Renal cortical epithelial cell (primary cell): ENCODE measurements at places on chromosomes 7 and 10. TPM values are rescaled to one million over a fixed set of nuclear protein-coding genes. Genes with fewer than 3 reads are reported as not detected.
A peak's percentile ranks its signal among the peaks of the same experiment; 100 is the strongest.

The PRSS37 gene
- not detected in 2 replicates for total RNA-seq

The TAS2R4 gene
- total RNA-seq = 1.8 TPM in 1 of 2 replicates, not detected in the other

- DNase-seq = no peak
Measured at GRCh38 chr7:138581065-138581464, 120.1 kb downstream of the SVOPL start.

DNA sequence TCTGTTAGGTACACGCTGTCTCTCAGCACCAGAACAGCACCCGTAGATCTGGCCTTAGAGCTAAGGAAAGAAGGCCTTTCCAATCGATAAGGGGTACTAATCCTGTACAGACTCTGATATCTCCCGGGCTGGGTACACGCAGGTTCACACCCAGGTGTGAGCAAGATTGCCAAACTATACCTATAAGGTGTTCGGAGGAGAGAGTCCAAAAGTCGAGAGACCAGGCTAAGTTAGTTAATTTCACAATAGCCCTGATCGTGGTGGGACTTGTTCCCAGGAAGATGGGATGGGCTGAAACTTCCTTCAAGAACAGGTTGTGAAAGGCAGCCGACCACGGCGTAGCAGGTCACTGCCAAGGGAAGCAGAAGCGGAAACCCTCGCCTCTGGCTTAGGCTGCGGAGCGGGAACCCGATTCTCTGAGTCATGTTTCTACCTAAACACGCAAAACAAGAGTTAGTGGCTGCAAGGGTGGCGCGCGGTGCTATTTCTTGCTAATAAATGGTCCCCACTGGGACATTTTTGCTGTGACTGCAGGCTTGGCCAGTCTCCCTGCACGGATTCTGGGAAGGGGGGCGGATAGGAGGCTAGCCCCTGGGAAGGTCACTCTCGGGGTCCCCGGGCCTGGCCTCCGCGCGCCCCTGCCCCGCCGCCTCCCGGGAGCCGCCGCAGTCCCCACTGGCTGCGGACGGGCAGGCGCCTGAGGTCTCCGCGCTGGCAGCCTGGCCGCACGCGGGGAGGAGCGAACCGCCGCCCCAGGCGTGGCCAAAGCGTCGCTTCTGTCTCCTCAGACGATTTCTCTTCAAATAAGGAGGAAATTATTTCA, 75.4 kb upstream of the PDSS1 start:
- DNase-seq = peak; percentile 60

The ZNF488 gene
- total RNA-seq = 0.17 and 0.25 TPM in 2 replicates

The MUC12 gene
- total RNA-seq = not detected in 2 replicates

The MGMT gene
- 22.7 and 37.7 TPM in 2 replicates for total RNA-seq

DNA sequence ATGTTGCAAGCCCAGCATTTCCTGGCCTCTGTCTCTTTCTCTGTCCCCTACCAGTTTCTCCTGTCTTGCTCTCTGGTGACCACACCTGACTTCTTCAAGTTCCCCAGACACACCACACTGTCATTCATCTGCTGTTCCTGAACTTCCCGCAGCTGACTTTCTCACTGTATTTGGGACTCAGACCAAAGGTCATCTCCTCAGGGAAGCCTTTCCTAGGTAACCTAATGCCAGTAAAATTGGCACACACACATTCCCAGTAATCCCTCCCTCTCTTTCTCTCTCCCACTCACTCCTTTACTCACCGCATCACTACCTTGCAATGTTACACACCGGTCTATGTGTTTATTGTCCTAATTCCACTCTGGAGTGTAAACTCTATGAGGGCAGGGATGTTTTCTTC, 81.7 kb downstream of the ELMO1 start:
- DNase-seq = no peak

DNA sequence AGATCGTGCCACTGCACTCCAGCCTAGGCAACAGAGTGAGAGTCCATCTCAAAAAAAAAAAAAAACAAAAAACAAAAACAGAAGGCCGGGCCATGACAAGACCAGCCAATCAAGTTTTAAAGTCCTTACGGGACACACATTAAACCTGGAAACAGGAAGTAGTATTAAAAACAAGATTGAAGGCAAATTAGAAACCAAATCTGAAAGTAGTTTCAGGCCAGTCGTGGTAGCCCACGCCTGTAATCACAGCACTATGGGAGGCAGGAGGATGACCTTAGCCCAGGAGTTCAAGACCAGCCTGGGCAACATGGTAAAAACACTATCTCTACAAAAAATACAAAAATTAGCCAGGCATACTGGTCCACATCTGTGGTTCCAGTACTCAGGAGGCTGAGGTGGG, 18.1 kb downstream of the PSAP start:
- no peak for DNase-seq

- peak; percentile 72 for DNase-seq
Measured at GRCh38 chr7:106070201-106070551, 41.9 kb downstream of the SYPL1 start.

The CCM2 gene
- 52.2 and 69.3 TPM in 2 replicates for total RNA-seq

GRCh38 chr10:104735036-104735756, 94.1 kb downstream of the SORCS3 start:
- DNase-seq = no peak

DNA sequence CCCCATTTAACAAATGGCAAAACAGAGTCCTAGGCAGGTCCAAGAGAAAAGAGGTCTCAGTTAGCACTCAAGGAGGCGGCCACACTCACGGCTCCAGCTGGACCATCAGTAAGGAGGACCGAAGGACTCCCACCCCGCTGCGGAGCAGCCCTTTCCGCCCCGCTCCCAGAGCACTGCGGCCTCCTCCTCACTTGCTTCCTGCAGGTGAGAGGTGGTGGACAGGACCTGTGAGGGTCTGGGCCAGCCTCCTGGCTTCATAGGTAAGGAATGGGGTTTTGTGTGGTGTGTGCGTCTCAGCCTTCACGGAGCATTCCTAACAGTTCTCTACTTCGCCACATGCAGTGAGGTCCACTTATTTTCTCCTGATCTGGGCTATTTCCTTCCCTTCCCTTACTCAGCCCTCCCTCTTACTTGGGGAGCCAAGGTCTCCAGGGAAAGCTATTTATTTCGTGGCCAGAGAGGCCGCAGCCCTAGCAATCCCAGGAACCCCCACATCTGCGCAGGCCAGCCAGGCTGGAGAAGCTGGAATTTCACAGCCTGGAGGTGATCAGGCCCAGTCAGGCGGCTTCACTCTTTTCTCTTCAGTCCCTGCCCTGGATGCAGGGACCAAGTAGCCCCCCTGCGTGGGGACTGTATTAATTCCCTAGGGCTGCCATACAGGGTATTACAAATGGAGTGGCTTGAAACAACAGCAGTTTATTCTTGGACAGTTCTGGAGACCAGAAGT, 45.9 kb downstream of the ZNF783 start:
- DNase-seq = no peak

- DNase-seq = no peak
Measured at GRCh38 chr7:25454020-25454419, 225.7 kb upstream of the NPVF start.

The LIPK gene
- total RNA-seq = not detected in 2 replicates

GRCh38 chr10:79203014-79203644, 134.4 kb downstream of the ZMIZ1 start:
- DNase-seq = no peak

GRCh38 chr10:100688201-100688600, 57.2 kb upstream of the PAX2 start:
- no peak for DNase-seq

DNA sequence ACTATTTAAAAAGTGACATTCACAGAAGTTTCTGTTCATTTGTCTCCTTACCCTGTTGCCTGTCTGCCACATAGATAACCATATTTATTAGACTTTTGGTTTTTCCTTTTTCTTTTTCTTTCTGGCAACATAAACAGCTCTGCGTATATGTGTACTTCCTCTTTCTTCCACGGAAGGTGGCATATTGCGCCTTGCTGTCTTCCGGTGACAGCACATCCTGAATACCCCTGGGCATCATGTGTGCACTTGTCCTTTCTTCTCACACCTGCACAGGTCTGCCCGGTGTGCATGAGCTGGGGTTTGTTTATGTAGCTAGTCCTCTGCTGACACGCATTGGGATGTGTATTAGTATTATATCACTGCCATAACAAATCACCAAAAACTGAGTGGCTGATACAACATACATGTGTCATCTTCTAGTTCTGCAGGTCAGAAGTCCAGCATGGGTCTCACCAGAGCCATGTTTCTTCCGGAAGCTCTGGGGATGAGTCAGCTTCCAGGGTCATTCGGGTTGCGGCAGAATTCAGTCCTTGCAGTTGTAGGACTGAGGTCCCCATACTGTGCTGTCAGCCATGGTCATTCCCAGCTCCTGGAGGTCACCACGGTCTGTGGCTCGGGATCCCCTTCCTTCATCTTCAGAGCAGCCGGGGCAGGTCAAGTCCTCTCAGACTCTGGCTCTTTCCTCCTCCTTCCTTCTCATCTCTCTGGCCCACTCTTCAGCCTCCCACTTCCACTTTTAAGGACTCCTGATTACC, 596.0 kb upstream of the FOXK1 start:
- no peak for DNase-seq

DNA sequence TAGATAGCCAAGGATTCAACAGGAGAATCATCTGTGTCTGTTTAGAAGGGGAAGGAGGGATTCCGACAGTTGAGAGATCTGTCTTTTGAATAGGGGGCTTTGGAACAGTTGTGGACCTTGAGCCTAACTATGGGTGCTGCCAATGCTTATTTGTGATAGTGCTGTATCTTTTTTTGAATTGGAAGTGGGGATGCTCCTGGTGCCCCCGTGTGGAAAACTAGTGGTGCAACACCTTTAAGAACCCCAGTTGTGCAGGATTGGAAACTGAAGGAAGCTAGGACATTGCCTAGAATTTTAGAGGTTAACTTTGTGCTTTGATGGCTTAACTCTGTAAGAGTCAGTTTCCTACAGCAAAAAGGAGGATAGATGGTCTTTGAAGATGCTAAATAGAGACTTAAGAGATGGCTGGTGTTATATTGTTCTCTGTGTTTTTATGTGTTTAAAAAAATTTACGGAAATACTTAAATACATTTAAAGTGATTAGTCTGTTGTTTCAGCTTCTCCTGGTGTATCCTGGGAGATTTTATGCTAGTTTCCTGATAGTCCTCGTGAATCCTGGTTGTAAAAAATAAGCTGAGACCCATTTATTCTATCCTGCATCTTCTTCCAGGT, 69.3 kb downstream of the AP3M1 start:
- DNase-seq = peak; percentile 54

- DNase-seq = no peak
Measured at GRCh38 chr7:31058122-31058521, 6.0 kb downstream of the ADCYAP1R1 start.

DNA sequence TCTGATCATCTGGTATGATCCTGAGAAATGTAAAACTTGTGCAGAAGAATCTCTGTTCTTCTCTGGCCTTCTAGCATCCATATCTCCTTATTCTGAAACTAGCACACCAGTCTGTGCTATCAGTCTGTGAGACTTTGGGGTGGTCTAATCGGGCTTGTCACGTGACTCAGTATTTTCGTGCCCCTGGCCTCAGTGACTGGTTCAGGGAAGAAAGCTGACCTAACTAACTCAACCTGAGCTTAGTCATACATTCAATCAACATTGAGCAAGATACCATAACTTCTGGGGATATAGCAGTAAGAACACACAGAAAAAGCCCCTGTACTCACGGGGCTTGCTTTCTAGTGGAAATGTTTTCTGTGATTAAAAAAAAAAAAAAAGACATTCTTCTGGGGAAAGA, 109.3 kb downstream of the DKK1 start:
- peak; percentile 11 for DNase-seq

DNA sequence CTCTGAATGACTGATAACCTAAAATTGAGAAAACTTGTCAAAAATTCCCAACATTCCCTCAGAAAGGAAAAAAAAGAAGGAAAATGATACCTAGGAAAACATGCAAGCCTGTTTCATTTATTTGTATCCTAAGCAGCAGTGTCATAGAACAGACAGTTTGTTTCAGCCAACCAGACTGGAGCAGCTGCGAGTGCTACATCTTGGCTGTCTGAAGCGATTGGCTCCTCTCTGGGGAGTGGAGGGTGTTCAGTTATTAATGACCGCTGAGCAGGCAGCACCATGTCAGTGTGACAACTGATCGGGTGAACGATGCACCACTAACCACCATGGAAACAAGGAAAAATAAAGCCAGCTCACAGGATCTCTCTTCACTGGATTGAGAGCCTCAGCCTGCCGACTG, at the start of gene LRRN3:
Gene LRRN3, plus strand, starts transcription at position 282 of the 400 bp plus-strand sequence. CDS start 31,646 bp downstream, outside the sequence.
- peak; percentile 69 for DNase-seq

DNA sequence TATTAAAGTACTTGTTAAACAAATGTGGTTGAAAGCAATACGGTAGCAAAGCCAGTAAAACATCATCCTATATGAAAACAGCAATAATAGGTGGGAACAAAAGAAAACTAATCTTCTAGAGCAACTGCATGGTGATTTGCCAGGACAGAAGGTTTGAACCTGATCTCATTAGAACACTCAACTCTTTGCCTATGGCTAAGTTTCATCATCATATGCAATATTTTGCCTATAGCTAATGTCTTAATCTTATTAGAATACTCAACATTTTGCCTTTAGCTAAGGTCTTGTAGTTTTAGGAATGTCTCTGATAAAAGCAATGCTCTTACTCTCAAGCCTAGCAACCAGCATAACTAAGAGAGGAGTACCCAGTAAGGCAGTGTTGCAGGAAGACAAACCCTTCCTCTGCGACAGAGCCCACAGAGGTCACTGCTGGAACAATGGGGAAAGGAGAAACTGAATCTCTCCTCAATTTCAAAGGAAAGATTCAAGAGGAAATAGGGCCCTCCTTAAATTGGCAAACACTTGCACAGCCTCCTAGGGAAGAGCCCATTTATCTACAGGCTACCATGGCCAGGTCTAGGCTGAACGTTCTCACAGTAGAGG, 38.3 kb downstream of the CADPS2 start:
- no peak for DNase-seq

- DNase-seq = no peak
Measured at GRCh38 chr7:43747328-43748105, 11.0 kb upstream of the BLVRA start.

The SPDYE2B gene
- not detected in 2 replicates for total RNA-seq

DNA sequence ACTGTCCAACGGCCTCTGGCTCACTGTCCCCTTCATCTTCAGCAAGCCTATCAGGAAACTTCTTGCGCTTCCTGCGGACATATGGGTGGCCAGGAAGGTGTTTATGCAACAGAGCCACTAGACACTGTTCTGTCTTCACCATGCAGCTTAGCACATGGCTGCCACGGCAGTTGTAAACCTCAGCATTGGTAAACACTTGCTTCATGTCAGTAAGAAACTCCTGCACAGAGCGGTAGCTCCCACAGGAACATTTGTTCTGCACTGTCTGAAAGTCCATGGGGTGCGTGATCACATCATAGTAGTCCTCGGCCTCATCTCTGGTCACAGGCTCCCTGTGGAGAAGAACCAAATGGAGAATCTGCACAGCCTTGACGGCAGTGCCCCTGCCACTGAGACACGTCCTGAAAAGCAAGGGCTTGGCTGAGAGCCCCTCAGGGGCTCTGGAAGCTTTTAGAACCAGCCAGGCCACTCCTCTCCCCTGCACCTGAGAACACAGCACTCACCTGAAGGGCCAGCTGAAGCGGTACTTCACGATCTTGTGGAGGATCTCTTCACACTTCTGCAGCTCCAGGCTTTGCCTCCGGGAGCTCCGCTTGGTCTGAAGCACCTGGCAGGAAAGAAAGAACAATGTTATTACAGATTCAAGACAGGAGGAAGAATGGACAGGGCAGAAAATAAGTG, 8.8 kb downstream of the FZD9 start:
- no peak for DNase-seq

DNA sequence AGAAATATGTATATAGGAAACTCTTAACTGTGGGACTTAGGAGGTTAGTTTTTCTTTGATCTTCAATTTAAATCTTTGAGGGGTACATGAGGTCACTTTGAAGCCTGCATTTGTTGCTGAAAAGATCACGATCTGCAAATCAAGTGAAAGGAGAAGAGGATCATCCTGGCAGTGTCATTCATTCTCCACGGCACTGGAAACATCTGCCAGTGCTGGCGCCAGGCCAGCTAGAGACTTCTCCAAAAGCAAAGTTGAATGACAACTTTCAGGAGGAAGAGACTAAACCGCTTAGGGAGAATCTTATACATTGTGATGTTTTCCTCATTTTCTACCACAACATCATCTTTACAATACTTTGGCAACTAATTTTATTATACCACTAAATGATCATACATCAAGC, 42.5 kb downstream of the MRC1 start:
- DNase-seq = no peak
